Neural progenitor cell (in vitro differentiated cells): ENCODE measurements at places on chromosomes 12 and 14.

GRCh38 chr14:90681929-90682328, 134.3 kb downstream of the TTC7B start:
- DNase-seq: no peak

DNA sequence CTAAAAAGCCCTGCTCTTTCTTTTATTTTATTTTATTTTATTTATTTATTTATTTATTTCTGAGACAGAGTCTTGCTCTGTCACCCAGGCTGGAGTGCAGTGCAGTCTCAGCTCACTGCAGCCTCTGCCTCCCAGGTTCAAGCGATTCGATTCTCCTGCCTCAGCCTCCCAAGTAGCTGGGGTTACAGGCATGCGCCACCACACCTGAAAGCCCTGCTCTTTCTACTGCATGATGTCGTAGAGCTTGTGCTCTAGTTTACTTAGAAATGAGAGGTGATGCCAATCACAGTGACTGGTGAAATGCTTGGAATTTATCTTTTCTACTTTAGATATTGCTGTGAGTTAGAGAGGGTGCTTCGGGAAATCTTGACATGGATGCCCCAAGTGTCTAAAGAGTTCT, 54.5 kb downstream of the DAD1 start:
- DNase-seq: no peak

DNA sequence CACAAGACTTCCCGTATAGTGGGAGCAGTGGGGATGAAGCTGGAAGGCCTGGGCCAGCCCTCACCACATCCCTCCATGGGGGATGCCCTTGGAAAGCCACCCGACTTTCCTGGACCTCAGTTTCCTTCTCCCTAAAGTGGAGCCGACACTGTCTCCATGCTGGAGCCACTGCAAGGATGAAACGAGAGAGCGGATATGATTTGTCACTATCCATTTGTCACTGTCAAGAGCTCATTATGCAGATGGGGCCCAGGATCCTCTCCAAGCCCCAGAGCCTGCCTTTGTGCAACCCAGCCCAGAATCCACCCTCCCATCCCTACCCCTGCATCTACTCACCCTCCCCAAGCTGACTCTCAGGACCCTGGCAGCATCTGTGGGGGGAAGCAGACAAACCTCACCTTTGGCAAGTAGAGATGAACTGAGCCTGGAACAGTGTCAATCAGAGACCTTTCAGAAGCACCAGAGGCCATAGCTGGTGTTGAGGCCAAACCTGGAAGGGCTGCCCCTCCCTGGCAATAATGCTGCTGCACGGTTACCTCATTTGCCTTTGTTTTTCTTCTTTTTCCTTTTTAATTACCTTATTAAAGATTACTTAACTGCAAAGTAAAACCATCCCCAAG, 287.7 kb upstream of the RTL1 start:
- DNase-seq: no peak

DNA sequence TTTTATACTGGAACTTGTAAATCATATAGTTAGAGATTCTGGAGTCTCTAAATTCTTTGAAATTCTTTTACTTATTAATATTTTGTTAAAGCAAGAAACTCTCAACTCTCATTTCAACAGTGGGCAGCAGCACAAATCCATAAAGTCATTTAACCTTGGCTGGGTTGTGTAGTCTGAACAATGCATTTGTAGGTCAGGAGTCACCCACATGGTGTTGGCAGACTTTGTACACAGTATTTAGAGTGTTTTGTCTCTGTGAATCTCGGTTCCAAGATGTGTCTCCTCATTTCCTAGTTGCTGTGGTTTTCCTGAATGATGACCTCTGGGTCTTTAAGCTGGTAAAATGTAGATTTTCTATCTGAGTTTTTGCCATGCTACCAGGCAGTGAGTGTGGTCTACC, 20.8 kb upstream of the STRAP start:
- DNase-seq: no peak

DNA sequence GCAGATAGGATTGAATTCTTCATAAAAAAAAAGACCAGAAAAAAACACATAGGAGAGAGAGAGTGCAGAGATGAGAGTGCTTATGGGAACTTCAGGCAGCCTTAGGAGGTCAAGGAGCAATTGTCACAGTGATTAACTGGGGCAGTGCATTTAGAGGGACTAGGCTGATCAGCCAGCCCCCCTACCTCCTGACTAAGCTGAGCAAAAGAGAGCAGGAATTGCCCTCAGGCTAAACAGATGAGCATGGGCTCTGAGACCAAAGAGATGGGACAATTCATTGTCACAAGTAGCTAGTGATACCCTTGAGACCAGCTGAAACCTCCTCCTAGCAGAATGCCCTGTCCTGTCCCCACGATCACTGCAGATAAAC, 124.0 kb downstream of the BTG1 start:
- DNase-seq: peak; percentile 74

DNA sequence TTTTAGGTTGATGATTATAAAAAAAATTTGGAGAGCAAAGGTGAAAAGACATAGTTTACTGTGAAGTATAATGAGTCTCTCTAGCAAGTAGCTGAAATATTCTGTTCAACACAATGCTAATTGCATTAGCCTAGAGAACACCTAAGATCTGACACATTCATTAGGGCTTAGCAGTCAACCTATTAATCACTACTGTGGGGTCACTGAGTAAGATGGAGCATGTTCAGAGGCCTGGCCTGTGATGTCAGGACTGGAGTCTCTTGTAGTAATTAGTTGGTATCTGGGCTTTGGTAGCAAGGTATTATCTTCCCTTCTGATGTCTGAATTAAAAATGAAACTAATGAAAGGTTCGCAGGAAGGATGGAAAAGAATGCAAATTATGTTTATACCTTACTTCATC, 112.7 kb downstream of the SLC16A7 start:
- DNase-seq: no peak

GRCh38 chr12:19138956-19139355, 9.4 kb downstream of the PLEKHA5 start:
- peak; percentile 19 for DNase-seq

GRCh38 chr12:65155784-65156183, 13.6 kb upstream of the LEMD3 start:
- no peak for DNase-seq

DNA sequence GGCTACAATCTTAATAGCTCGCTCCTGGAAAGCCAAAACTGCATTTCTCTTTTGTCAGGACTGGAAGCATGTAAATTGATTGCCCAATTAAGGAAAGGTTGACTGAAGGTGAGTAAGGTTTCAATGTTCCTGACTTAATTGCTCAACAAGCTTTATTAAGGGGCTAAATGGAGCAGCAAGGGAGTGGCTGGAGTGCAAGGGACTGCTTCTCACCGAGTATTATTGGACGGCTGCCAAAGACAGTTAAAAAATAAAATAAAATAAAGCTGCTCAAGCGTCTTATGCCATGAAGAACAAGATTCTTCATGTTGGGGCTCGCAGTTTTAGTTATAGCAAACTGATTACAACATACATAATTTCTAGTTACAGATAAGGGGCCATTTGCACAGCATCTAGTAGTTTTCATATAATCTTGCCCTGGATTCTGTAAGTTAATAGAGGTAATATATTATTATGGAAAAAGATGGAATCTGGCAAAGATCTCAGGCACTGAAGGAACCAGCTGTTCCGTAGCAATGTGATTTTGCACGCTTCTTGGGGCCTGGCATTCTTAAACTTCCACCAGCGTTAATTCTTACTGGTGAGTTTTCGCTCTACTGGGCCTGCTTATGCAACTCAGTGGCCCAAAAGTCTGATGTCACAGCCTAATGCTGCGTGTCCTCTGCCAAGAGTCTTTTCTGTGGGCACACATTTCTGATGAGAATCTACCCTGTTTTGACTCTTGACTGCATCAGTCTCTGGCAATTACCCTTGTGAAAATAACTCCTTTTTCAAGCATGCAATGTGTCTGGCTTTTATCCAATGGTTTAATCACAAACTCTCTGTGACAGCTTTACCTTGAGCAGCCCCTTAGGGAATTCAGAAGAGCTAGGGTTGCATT, 108.5 kb downstream of the SLC38A1 start:
- DNase-seq: no peak

- no peak for DNase-seq
These were observed 800.2 kb downstream of the FSCB start for GRCh38 chr14:43706900-43707299.

DNA sequence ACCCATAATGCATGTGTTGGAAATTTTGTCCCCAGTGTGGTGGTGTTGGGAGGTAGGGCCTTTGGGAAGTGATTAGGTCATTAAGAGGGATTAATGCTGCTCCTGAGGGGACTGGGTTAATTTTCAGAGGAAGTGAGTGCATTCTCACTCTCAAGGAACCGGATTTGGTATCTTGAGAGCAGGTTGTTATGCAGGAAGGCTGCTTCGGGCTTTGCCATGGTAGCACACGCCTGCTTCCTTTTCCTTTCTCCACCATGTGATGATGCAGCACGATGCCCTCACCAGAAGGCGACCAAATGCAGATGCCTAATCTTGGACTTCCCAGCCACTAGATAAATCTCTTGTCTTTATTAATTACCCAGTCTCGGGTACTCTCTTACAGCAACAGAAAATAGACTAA, 257.1 kb downstream of the SSPN start:
- DNase-seq: no peak

DNA sequence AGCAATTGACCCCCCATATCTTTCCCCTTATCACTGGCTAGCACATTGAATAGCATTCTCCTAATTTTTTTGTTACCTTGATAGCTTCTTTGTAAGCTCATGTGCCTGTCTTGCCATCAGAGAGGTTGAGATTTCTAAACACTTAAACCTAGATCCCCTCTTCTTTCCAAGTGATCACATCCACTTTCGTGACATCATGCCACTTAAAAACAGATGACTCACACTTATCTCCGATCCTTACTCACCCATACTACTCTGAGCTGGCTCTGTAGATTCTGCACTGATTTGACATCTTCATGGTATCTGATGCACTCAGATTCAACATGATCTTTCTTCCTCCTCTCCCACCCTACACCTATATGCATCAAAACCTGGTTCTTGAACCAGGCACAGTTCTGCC, 10.5 kb downstream of the GPR137C start:
- DNase-seq: no peak

DNA sequence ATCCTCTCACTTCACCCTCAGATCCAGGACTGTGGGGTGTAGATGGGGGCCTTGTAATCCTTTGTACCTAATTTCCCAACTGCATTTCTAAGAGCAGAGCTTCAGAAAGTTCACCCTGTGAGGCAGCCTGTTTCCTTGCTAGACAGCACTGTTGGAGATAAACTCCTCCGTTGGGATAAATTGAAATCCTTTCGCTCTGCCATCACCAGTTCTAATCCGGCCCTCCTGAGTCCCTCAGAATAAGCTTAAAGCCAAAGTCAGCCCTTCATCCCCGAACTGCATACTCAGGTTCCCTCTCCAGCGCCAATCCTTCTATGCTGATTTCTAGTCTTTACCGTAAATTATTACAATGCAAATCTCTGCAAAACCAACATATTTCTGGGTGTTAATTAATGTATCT, 114.7 kb downstream of the PRMT8 start:
- peak; percentile 23 for DNase-seq

- DNase-seq: no peak
These were observed 3.5 kb downstream of the FMNL3 start for GRCh38 chr12:49703647-49704137.

DNA sequence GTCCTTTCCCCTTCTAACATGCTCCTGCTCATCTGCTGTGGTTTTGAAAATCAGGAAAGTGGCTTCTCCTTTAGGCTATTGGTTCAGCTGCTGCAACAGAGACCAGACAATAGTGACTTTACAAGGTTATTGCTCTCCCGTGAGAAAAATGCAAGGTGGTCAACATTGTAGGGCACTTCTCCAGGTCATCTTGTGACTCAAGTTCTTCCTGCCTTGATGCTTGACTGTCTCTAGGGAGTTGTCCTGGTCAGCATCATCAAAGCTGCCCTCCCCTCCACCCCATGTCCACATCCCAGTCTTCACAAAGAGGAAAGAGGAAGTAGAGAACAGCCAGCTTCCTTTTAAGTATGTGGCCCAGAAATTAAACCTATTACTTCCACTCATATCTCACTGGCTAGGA, 3.9 kb upstream of the TMEM63C start:
- no peak for DNase-seq

DNA sequence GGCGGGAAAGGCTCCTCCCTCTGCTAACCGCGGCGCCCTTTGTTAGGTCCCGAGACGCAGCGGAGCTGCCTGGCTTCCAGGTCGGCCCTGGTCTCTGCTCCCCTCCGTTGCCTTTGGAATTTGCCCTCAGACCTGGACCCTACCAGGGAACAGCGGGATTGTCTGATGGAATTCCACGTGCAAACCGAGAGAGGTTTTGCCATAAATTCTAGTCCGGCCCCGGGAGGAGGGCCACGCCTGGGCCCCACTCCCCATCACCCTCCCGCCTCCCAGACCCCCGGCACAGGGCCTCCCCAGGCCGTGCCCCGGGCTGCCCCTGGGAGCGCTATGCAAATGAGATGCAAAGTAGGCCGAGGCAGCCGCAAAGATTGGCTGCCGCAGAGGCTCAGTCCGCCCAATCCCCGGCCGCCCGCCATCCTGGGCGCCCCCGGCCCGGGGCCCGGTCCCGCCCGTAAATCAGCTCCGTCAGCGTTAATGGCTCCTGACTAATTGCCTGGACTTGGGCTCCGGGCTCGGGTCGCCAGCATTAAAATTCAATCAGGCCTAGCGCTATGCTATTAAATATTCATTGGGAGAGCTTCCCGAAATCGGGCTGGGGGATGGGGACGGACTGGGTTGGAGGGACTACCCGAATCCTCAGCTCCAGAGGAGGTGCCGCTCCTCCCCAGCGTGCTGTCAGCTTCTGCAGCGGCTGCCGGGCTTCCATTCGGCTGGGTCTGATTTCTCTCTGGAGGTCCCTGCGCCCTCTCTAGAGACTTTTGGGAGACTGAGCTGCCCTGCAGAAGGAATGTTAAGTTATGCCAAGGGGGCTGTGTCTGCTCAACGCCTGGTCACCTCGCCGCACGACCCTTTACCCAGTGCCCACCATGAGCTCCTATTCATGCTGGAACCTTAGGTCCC, 15.7 kb upstream of the FIGNL2 start:
- peak; percentile 92 for DNase-seq
